ENCODE measurements at places on chromosomes 7 and 10.

GRCh38 chr10:24907956-24908355 lies 44.5 kb downstream of the PRTFDC1 start:
- DNase-seq: no peak

GRCh38 chr10:129659508-129660268 lies 192.6 kb downstream of the MGMT start:
- no peak for DNase-seq

DNA sequence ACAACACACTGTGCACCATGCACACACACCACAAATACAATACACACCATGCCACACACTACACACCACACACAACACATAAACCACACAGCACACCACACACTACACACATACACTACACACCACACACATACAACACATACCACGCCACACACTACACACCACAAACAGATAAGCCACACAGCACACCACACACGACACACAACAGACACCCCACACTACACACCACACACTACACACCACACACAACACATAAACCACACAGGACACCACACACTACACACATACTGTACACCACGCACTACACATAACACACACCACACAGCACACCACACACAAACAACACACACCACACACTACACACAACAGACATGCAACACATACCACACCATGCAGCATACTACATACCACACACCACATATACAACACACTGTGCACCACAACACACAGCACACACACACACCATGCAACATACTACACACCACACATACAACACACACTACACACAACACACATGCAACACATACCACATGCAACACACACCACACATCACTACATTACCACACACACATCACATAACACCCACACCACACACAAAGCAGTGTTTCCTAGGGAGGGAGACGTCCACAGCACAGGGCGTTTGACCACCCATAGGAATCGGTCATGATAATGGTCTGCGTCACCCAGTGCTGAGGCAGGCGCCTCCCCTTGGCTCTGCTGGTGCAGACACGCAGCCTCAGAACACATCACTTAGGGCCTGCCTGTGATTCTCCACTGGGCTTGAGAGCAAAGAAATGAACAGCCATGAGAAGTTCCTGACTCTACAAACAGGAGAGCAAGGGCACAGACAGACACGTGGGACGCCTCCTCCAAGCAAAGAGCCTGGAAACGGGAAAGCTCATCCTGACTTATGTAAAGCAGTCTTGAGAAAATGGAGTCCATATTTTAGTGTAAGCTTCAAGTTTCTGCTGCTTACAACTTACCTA lies 458.3 kb downstream of the PTPRN2 start:
- no peak for DNase-seq

GRCh38 chr10:42999385-43000020 lies 77.4 kb upstream of the RET start:
- no peak for DNase-seq

DNA sequence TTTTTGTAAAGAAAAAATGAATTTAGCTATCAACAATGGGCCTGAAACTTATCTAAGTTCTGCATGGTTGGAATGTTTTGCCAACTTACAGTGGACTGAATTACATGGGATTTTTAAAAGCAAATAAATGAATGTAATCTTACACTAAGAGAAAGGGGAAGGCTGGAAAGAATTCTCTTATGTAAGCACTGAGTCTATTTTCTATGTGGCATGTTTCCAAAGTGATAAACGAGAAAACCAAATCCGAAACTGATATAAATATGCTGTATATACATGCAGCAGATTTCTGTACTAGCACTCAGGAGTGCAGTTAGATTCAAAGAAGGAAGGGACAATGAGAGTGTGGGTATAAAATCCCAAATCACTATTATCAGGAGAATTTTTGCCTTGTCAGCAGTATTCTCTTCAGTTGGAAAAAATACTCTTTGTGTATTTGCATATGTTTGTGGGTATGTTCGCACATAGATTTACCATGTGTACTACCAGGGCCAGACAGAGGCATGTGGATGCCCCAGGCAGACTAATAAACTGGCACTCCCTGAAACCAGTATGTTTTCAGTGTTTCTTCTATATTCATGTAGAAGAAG lies 334.3 kb upstream of the SEMA3D start:
- no peak for DNase-seq

DNA sequence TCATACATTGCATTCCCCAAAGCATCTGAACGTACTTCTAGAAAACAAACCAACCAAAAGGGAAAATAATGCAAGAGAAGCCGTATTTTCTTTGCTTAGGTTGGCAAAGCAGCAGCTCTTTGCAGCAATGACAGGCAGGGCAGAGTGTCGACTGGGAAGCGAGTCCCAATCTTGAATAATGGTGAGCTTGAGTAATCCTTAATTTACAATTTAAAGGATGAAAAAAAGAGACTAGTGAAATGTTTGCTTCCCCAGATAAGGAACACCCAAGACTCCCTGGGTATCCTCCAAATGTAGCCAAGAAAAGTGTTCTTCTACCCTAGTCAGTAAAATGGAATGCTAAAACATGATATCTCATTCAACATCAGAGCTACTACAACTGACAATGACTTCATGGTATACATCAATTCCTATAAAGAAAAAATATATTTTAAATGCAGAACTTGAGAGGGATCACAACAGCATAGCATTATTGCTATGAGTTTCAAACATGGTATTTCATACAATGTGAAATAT lies 32.0 kb downstream of the GPAM start:
- DNase-seq: no peak

- DNase-seq: no peak
Measured at GRCh38 chr10:118701529-118702323, 53.0 kb downstream of the CACUL1 start.

DNA sequence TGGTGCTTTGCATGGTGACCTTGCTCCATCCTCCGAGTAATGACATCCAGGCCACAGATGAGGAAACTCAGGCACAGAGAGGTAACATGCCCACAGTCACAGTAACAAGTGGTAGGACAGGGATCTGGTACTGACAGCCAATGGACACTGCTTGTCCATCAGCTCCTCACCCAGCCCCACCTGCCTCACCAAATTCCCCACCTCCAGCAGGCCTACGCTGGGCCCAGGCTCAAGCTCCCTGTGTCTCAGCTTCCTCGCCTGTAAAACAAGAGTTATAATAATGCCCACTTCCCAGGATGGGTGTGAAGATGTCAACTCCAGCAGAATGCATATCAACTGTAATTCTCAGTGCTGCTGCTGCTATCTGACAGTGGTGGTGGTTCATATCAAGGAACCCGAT lies 123.8 kb downstream of the GRID1 start:
- DNase-seq: no peak

DNA sequence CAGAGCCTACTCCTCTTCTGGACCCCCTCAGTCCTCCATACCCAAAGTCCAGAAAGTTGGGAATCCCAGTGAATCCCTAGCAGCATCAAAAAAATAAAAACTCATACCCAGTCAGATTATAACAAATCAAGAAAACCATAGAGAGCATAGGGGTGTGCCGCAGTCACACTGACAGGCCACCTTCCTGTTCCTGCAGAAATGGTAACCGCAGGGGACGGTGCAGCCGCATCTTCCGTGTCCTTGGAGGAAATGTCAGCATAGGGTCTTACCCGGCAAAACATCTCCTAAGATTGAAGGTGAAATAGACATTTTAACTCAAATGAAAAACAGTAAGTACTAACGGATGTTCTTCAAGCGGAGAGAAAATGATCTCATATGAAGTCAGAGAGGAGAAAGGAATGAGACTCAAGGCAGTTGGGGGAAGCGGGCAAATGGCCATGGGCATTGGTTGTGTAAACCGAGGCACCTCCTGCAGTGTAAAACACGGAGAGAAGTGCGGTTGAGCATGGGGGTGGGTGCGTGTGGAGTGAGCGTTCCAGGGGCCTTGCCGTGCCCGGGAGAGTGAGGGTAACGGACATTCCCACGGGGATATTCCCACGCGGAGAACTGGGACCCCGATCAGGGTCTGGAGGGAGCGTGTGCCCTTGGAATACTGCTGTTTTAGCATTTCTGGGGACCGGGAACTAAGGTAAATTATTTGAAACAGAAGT lies 110.8 kb downstream of the NKX6-2 start:
- DNase-seq: no peak

DNA sequence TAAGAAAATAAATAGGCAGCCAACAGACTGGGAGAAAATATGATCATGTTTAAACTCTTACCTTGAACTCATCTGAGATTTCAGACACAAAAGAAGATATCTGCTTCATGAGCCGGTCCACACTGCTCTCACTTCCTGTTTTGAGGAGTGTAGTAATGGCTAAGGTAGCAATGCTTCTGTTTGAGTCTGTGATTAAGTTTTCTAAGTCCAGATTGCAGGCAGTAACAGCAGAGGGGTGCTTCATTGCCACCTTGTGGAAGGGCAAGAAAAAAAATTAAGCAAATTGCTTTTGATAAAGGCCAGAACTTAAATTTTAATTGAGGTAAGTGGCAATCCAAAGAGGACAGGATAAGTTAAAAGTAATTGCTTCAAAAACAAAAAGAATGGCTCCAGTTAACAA lies 69.1 kb downstream of the MEST start:
- DNase-seq: peak; percentile 4

DNA sequence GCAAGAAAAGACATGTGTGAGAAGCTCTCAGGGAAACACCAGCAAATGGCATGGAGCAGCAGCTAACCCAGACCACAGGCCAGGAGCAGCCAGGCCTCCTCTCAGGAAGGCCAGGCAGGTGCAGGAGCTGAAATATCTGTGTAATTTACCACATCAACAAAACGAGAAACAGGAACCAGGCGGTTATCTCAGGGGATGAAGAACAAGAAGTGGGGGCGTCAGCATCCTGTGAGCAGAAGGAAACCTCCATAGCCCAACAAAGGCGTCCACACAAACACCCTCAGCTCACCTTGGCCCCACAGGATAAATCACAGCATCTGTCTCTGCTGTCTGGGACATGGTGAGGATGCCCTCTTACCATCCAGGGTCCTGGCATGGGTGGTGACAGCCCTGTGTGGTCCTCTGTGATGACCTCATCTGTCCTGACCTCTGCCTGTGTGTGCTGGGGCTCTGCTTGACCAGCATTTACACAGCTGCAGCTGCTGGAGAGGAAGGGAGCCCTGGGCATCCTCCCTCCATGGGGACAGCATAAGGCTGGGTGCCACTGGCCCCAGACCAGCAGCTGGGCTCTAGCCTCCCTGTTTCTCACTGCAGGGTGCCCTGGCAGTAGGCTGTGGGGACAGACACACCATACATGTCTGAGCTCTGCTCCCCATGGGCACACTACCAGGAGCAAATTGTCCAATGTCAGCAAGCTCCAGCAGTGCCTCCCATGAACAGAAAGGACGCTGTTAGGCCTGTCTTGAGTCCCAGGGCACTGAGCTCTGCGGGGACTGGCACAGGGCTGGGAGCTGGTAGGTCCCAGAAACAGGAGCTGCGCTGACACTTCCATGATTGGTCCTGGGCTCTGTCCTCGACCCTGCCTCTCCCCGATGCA lies 34.6 kb downstream of the ANXA8 start:
- no peak for DNase-seq

GRCh38 chr7:31782411-31782991 lies 95.5 kb downstream of the PPP1R17 start:
- peak; percentile 21 for DNase-seq

- DNase-seq: peak; percentile 20
Measured at GRCh38 chr7:128697302-128697905, 25.3 kb downstream of the GARIN1A start.

- no peak for DNase-seq
Measured at GRCh38 chr10:59904426-59905065, 1.8 kb downstream of the CCDC6 start.

DNA sequence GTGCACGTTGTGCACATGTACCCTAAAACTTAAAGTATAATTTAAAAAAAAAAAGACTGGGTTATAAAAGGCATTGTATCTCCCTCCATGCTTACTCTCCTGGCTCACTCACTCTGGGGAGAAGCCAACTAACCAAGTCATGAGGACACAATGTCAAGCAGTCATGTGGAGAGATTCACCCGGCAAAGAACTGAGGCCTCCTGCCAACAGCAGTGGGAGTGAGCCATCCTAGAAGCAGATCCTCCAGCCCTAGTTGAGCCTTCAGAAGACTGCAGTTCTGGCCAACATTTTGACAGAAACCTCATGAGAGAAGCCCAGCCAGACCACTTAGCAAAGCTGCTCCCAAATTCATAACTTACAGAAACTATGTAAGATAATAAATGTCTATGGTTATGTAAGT lies 521.7 kb upstream of the FZD8 start:
- DNase-seq: no peak

DNA sequence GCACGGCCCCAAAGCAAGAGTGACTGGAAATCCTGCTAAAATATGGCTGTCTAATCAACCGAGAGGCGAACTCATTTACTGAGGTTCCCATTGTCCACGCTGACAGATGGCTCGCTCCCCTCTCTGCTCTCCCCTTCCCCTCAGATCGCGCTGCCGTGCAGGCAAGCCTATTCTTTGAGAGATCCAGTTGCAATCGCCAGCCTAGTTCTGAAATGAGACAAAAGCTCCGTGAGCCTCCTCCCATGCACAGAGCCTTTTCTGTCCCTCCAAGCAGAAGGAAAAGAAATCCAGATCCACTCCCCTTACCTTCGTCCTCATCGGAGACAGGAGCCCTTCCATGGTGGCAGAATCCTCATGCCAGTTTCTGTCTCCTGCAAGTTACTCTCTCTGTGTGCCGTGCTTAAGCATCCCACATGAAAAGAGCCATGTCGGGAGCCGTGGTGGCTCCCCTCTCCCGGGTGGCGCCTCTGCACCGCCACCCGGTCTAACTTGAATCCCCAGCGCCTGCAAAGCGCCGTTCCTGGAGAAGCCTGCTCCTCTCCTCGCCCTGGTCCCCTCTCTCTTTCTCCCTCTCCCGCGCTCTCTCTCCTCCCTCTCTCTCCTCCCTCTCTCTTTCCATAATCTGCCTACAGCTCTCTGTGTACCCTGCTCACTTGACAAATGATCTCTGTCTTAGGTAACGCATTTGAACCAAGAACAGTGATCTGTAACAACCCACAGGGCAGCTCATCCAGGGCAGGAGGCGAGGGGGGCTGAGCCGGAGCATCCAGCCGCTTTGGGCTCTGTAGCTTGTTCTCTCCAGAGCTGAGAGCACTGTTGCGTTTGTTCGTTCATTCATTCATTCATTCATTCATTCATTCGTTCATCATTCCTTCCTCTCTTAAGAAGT lies 156.8 kb downstream of the FRMD4A start:
- no peak for DNase-seq

GRCh38 chr7:101556453-101556968 lies 72.6 kb downstream of the MYL10 start:
- DNase-seq: no peak

Data from AG09309 (cell line).